ENCODE measurements at places on chromosomes 3 and 15.

GRCh38 chr3:117622171-117622841, 912.7 kb downstream of the TUSC7 start:
- DNase-seq: no peak

GRCh38 chr3:131328721-131329120, 52.9 kb upstream of the NUDT16 start:
- no peak for DNase-seq

DNA sequence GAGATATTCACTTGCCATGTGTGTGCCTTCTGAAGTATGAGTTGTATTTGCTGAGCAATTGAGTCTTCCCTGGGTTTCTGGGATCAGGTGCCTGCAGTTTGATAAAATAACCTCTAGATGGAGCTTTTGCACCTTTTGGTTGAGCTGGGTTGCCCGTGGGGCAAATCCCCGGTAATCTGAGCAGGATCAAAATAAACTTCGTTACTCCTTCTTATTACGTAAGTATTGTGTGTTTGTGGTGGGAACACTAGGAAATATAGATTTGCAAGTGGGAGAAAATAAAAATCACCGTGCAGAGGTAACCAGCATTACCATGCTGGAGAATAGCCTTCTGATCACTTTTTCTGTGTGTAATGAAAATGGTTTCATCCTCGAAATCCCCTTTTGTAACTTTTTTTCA, 277.4 kb upstream of the NR2E3 start:
- no peak for DNase-seq

DNA sequence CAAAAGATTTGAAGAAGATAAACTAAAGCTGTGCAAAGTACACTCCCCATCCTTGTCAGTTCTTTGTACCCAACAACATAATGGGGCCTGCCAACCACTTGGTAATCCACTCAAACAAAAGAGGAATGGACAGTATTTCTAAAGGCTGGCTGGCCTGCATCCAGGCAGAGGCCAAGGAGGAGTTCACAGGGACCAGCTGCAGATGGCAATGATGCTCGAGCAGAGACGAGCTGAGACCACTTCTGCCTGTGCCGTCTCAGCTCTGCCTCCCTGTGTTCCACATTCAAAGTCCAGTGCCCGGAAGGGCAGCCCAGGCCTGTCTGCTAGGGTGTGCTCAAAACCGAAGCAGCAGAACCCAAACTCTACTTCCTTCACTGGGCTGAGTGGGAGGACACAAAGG, 14.3 kb downstream of the CXCR6 start:
- no peak for DNase-seq

GRCh38 chr3:107674371-107674770, 151.6 kb downstream of the BBX start:
- DNase-seq: no peak

GRCh38 chr3:158743664-158744566, 11.7 kb upstream of the RARRES1 start:
- no peak for DNase-seq

GRCh38 chr15:79192462-79193036, 90.0 kb upstream of the ANKRD34C start:
- no peak for DNase-seq

GRCh38 chr3:127289706-127290575, 2.1 kb upstream of the PRR20G start:
- DNase-seq: no peak

Data from stimulated activated CD8-positive, alpha-beta memory T cell treated with anti-CD3 and anti-CD28 coated beads, Interleukin-7, amount 100 ng/mL, for 4 hours (primary cell).